ENCODE measurements at places on chromosomes 1 and 21.

DNA sequence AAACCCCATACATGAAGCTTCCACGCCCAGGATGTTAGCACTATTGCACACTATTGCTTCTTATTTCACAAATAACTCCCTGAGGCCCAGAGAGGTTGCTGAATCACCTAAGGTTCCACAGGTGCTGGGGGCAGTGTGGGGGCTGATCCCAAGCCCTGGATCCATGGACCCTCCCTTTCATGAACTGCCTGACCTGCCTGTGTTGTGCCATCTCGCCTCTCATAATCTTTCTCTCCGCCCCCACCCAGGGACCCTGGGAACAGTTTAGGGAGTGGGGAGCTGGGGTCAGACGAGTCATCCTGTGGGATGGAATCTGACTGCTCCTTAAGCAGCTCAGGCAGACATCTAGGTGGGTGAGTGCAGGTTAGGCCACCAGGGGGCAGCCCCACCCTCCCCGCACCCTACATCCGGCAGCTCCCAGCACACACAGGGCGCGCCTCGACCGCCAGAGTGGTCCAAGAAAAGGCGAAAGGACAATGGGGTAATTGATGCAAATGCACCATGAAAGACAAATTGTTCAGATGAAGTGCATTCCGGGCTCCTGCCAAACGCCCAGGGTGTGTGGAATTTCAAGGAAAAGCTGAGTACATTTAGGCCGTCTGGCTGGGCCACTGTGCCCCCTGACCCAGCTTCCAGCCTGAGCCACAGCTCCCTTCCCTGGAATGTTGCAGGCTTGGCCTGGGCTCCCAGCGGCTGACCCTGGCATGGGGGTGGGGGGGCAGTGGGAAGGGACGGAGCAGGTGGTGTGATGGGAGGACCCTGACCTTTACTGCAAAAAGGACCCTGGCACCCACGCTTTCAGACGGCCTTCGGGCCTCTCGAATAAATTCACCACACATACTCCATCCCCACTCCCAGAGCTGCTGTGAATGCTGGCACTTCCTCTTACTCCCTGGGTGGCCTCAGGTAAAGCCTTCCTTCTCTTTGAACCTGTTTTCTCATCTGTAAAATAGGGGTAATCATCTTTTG lies 20.8 kb downstream of the PHLDA3 start:
- DNase-seq, result peak; percentile 29

DNA sequence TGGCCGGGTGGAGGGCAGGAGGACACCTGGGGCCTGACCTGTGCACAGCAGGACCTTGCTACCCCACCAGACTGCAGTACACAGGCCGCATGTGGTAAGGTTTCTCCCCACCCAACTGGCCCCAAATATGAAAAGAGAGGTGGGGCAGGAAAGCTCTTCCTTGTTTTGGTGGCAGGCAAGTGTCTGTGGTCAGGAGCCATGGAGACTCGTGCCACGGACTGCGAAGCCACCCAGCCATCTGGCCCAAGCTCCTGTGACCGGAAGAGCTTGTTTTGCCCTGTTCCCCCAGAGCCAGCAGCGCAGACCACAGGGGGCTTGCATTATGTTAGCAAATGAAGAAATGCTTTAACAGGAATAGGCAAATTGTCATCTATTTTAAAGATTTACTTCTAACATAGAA lies 54.9 kb downstream of the OLIG1 start:
- DNase-seq, result no peak

DNA sequence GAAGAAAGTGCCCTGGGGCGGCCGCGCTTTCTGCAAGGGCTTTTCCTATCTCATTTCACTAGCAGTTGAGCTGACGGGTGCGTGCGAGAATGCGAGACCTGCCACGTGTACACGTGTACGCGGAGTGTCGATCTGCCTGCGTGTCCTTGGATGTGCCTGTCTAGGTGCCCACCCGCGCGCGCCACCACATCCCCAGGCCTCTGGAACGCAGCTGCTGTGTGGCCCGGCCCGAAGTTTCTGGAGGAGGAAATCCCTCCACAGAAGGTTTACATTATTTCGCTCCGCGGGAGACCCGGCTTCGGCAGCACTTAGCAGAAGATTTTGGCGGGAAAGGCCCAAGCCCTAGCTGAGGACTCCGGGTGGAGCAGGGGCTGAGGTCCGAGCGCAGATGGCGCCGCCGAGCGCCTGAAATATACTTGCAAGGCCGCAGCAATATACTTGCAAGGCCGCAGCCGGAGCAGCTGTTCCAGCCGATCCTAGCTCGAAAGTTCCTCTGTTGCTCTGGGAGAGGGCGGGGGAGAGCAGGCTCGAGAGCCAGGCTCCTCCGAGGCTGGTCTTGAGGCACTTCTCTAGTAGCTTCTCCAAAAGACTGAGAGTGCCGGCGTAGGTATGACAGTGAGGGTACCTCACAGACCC lies 3.9 kb downstream of the TBX15 start:
- no peak for DNase-seq

- DNase-seq, result peak; percentile 21
Observed at GRCh38 chr21:43733529-43734071, 14.7 kb downstream of the PDXK start.

GRCh38 chr1:79042117-79042516 lies 35.6 kb upstream of the ADGRL4 start:
- no peak for DNase-seq

- DNase-seq, result no peak
Observed at GRCh38 chr1:225941187-225941941, at the start of gene LEFTY2. Gene LEFTY2, minus strand, starts transcription at chr1:225941220. Its CDS starts 80 bp downstream, at chr1:225941140.

- DNase-seq, result no peak
Observed at GRCh38 chr21:43716376-43717165, 2.4 kb upstream of the PDXK start.

DNA sequence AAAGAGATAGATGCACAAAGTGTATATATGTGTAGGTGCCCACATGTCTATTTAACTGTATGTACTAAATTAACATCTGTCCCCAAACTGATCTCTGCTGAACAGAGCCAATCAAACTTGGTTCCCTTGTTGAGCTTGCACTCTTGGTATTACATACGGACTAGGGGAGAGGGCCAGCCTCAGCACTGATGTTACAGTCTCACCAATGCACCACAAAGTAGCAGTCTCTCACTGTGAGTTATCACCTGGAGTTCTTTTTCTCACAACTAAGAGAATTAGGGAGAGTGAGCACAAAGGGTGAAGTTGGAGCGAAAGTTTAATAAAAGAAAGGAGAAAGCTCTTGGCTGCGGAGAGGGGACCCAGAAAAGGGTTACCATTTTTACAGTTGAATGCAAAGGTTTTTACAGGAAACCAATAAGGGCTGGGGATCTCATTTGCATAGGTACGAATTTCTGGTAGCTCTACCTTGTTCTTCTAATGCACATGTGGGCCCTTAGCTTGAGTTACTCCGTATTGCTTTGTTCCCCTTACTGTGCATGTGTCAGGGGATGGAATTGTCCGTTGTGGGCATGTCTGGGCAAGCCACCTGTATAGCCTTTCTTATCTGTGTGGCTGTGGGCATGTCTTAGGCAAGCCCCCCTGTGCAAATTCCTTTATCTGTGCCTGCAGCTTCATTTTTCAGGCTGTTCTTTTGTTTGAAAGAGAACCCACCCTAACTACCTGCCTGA lies 13.3 kb upstream of the CHI3L2 start:
- no peak for DNase-seq

GRCh38 chr1:108512239-108513043 lies 47.5 kb upstream of the EEIG2 start:
- DNase-seq, result peak; percentile 53

DNA sequence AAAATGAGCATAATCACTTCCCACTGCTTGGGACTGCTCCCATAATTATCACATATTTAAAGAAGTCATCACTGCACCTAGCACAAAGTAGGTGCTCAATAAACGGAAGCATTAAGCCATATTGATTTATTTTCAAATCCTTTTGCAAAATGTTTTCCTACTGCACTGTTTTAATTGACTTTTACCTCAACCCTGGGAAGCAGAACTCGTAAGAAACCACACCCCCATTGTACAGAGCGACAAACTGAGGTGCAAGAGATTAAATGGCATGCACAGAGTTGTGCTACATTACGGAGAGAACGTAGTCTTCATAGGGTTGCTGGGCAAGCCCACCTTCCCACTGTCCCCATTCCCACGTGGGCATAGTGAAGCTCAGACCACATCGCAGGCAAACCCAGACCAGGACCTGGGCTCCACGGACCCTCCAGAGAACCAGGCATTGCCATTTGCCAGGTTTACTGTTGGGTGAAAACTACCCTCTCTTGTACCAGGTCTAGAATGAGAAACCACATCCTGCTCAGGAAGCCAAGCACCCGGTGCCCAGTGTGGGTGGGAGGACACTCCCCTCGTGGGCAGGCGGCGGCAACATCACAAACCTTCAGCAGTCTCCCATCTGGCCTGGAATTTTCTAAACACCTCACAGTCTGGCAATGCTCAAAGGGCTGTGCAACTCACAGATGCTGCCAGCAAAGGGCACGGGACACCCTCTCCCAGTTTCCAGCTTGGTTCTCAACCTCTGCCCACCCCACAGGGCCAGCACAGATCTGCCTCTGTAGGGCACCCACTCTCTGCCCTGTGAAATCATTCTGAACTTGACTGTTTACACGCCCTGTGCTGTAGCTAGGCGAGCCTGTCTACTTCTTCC lies 8.2 kb downstream of the IFFO2 start:
- peak; percentile 80 for DNase-seq

DNA sequence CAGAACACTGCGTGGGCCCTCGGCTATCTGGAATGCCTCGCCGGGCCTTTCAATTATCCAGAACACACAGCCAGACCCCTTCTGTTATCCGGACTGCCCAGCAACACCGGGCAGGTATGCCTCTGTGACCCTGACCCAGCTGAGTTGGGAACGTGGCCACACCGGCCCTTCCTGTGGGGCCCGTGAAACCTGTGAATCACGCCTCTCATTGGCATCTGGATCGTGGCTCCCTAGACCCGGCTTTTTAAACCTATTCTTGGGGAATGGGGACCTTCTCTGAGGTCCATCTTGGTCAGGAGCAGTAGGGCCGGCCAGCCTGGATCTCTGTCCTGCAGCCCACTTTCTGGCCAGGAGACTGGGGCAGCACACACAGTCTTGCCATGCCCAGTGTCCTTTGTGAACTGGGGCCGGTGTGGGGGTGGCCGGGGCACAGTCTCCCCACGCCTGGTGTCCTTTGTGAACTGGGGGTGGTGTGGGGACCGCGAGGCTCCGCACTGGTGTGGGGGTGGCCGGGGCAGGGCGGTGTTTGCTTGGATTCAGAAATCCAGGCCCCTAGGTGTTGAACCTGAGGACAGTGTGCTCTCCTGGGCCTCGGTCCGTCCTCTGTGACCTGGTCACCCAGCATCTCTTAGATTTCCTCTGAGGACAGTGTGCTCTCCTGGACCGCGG lies 11.1 kb downstream of the COL18A1 start:
- no peak for DNase-seq

GRCh38 chr1:12573015-12573825 lies 44.8 kb downstream of the DHRS3 start:
- no peak for DNase-seq

GRCh38 chr1:244384066-244384465 lies 67.6 kb downstream of the ADSS2 start:
- no peak for DNase-seq

- no peak for DNase-seq
Observed at GRCh38 chr1:20632386-20632785, 872 bp upstream of the PINK1 start.

DNA sequence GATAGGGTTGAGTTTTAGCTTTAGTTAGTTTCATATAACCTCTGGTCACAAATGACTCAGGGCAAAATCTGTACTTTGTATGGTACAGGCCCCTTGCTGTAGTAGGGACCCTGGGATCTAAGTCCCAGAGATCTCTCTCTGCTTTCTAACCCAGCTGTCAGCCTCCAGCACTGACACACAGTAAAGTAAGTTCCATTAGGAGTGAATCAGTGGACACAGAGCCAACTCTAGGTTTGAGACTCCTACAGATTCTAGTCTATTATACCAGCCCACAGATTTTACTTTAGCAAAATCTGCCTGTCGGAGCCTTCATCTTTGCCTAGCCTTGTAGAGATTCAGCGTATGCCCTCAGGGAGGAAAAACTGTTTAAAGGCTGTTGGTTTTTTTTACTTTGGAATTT lies 52.5 kb downstream of the ANGPTL1 start:
- no peak for DNase-seq

Measured in CD4-positive, alpha-beta memory T cell (primary cell).